ENCODE measurements at places on chromosomes 12 and 14.
A peak's percentile ranks its signal among the peaks of the same experiment; 100 is the strongest.

DNA sequence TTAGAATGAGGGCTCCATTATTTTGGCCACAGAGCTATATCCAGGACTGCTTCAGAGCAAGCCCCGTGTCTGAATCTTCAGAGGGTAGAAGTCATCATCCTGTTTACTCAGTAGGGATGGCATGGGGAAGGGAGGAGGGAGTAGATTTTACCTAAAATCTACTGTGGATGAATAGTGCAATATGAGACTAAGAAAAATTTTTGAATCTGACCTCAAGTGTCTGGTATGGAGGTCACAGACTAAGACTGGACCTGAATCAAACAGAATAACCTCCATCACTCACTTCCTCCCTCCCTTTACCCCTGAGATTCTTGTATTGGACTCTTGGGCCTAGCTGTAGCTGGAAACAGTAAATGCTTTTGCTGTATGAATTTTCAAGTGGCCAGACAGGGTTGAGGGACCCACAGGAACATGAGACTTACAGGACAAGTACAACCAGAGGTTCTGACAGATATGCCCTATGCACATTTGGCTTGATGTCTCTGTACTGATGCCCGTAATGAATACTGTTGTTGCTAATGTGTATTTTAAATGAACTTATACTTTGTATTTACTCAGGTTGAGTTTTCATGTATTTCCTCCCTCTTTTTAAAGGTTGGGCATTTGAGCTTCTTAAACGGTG, 78.5 kb downstream of the CCDC91 start:
- DNase-seq = no peak

DNA sequence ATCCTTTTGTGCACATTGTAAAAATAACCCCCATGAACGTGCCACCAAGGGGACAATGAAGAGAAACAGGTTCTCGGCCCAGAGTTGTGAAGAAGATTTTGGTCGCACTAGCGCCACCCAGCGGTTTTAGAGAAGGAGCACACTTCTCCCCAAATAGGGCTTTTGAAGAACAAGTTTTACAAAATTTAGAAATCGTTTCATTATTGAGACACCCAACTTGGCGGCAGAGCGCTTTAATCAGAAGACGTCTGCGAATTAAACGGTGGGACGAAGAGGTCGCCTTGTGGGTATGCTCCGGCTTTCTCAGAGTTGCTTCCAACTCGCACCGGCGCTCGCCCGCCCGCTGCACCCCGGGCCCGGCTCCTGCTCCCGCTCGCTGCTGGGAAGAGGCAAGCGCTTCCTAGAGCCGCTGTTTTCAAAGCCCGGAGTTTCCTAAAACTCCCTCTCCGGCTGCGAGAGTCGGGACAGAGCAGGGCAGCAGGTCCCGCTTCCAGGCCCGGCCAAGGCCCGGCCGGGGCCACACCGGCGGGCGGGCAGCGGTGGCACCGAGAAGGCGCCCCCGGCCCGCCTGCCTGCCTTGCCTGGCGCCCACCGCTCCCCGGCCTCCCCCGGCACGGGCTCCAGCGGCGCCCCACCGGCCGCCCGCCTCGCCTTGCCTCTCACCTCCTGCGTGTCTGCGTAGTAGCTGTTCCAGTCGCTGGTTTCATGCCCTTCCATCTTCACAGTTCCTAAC, 645 bp downstream of the FOXA1 start:
- DNase-seq = peak; percentile 89

- no peak for DNase-seq
These were observed 5.1 kb downstream of the GPRC5D start for GRCh38 chr12:12946686-12947355.

DNA sequence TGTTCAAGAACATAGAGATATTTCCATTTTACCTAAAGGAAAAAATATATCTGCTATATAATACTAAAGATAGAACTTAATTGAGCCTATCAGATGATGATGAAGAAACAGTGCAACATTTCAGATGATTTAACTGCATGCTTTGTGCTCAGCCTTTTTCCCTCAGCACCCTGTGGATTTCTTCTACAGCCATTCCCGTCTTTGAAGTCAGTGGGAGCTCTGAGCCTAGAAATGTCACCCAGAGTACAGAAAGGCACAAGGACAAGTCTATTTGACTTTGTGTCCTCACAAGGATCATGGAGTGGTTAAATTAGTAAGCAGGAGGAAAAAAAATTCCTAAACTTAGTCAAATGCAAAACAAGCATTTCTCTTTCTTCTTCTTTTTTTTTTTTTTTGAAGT, 994.0 kb upstream of the FLRT2 start:
- no peak for DNase-seq

- no peak for DNase-seq
These were observed 579.1 kb downstream of the SLC16A7 start for GRCh38 chr12:60174941-60175340.

- no peak for DNase-seq
These were observed 87.4 kb downstream of the SLC38A1 start for GRCh38 chr12:46181465-46181864.

DNA sequence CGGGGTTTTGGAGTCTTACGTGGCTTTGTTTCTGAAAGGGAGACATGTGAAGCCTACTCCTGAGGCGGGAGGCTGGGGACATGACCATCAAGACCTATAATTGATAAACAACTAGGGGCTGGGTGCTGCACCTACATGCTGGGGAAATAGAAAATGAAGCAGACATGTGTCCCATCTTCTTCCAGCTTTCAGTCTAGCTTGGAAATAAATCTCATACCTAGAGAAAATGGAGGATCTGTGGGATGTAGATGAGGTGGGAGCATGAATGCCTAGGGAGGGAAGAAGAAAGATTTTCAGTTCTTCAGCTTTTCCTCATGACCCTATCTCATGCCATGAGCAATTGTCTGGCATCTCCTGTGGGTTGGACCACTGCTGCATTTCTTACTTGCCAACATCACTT, 22.1 kb downstream of the EMP1 start:
- DNase-seq = no peak

DNA sequence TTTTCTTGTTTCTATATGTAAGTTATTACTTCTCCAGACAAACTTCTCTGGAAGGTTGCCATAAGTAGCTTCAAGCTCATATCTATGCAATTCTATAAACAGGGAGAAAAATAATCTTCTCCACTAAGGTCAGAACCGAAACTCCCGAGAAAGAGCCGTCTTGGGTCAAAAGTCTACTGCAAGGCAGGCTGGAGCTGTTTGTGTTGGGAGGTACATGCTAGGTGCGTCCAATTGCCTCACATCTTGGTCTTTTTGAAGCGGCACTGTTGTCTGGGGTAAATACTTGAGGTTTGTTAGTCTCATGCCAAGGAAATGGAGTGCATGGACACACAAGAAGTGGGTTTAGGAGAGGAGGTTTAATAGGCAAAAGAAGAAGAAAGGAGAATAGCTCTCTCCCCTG, 674.7 kb upstream of the TMEM132C start:
- no peak for DNase-seq

GRCh38 chr14:55731881-55732498, 152.0 kb downstream of the KTN1 start:
- peak; percentile 53 for DNase-seq

GRCh38 chr12:107619831-107620230, 65.8 kb upstream of the PWP1 start:
- no peak for DNase-seq

GRCh38 chr14:39097159-39097558, 5.9 kb downstream of the SEC23A start:
- DNase-seq = no peak

GRCh38 chr14:94051779-94052178, 25.6 kb downstream of the OTUB2 start:
- no peak for DNase-seq

GRCh38 chr14:55071870-55072640, 20.6 kb downstream of the MAPK1IP1L start:
- no peak for DNase-seq

GRCh38 chr12:124952801-124953200, 36.1 kb downstream of the DHX37 start:
- no peak for DNase-seq

- no peak for DNase-seq
These were observed 353 bp downstream of the BAG5 start for GRCh38 chr14:103562179-103562428.

- no peak for DNase-seq
These were observed 19.4 kb upstream of the MBIP start for GRCh38 chr14:36339816-36340215.

DNA sequence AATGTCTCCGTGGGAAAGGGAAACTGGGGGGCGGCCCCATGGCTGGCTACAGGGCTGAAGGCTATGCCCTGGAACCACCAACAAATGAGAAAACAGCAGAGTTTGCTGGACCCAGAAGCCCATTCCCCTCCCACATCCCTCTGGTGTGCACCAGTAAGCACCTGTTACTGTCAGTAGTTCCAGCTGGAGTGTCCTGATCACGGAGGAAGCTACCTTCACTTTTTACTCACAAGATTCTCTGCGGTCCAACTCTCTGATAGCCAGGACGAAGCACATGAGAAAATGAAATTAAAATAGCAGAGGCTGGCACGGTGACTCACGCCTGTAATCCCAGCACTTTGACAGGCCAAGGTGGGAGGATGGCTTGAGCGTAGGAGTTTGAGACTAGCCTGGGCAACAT, 22.7 kb upstream of the MEG3 start:
- no peak for DNase-seq

DNA sequence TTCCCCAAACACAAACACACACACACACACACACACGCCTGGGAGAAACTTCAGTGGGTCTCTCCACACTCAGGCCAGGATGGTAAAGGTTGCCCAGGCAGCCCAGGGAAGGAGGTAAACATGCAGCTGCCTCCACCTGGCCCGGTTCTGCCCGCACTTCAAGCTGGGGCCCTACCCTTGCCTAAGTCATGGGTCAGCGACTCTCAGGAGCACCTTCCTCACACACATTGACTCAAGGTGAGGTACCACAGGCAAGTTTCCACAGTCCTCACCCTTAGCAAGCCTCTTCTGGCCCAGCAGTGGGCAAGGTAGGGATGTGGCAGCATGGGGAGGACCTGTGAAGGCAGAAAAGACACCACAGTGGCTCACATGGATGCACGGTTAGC, 14.1 kb upstream of the FAIM2 start:
- peak; percentile 11 for DNase-seq

DNA sequence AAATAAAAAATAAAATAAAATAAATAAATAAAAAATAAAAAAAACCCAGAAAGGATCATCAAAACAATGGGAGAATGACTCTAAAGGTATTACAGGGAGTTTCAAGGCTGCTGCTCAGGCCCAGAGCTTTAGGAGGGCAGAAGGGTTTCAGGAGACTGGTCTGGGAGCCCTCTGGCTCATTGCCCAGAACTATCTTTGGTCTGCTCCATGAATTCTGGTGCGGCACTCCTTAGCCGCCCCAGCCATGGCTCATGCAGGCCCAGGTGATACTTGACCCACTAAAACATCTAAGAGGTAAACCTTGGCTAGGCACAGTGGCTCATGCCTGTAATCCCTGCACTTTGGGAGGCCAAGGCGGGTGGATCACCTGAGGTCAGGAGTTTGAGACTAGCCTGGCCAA, 14.7 kb upstream of the TMED10 start:
- DNase-seq = no peak

- no peak for DNase-seq
These were observed 12.1 kb downstream of the CNOT2 start for GRCh38 chr12:70255311-70255710.

DNA sequence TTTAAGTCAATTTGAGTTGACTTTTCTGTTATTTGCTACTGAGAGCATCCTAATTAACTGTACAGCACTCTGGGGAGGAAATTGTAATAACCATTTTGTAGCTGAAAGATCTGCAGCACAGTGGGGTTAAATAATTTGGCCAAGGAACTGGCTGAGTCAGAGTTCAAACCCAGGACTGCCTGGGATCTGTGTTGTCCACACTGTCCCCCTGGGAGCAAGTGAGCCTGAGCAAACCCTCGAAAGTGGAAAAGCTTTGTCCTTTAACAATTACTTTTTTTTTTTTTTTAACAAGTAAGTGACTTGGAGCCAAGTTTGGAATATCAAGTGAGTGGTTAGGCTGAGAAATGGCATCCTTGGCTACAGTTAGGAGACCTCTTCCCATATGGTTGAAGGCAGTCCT, 247.2 kb upstream of the CCDC196 start:
- no peak for DNase-seq

- no peak for DNase-seq
These were observed 26.9 kb downstream of the TEP1 start for GRCh38 chr14:20386276-20386855.

DNA sequence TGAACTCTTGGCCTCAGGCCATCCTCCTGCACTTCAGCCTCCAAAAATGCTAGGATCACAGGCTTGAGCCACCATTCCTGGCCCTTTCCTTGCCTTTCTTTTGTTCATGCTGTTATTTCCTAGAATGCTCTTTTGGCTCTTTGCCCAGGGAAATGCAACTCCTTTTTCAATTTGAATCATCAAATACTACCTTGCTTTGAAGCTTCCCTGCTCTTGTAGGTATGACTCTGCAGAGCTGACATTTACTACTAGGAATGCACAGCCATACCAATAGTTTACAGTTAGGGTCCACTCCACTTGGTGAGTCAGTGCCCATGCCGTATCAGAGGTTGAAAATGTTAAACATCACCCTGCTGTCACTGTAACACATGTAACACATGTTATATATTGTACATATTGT, 107.0 kb upstream of the CRY1 start:
- no peak for DNase-seq

DNA sequence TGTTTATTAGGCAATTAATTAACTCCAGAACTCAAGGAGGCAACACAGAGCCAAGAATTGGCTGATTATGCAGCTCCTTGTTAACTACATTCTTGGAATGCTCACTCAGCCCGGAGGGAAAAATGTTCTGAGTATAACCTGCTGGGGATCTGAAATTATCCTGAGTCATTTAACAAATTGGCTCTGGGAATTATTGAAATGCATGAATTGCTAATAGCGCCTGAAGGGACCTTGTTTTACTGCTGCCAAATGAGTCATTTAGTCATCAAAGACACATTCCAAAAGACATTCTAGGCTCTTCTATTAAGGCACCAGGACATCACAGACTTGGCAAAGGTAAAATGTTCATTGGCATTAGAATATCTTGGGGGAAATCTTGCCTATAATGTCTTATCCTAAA, 13.0 kb downstream of the TMEM52B start:
- DNase-seq = no peak

GRCh38 chr14:99321236-99321925, 49.4 kb upstream of the BCL11B start:
- no peak for DNase-seq

GRCh38 chr14:61227884-61228591, 53.1 kb downstream of the TMEM30B start:
- peak; percentile 66 for DNase-seq

- no peak for DNase-seq
These were observed 71.1 kb downstream of the FIGNL2 start for GRCh38 chr12:51777457-51777856.

- no peak for DNase-seq
These were observed 67.8 kb downstream of the NTF3 start for GRCh38 chr12:5499566-5500330.

DNA sequence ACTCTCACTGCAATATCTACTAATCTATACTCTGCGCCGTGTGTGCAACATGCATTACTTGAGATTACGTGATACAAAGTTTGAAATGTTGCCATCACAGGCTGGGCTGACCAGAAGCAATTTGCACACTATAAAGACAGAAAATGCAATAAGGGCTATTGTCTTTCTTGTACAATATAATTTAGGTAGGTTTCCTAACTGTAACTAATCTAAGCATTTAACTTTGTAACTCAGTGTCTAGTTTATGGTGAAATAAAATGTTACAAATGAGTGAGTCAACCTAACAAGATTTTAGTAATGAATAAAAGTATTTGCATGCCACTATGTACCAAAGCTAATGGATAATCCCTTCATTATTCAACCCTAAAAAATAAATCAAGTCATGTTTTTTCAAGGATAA, 57.8 kb downstream of the LRP6 start:
- no peak for DNase-seq

GRCh38 chr14:86221000-86221399, 691.1 kb downstream of the FLRT2 start:
- no peak for DNase-seq

Data from NCI-H187 (cell line).